Kidney capillary endothelial cell (primary cell): ENCODE measurements at places on chromosomes 5 and 9.

- DNase-seq = peak; percentile 40
These were observed at the start of gene MVB12B for GRCh38 chr9:126326228-126327005. MVB12B (plus strand) TSS chr9:126326829; CDS start chr9:126326930, 101 bp downstream.

- no peak for DNase-seq
These were observed 398.2 kb downstream of the SLCO4C1 start for GRCh38 chr5:101897914-101898313.

- DNase-seq = no peak
These were observed 7.0 kb downstream of the MAMDC4 start for GRCh38 chr9:136858844-136859757.

- no peak for DNase-seq
These were observed 32.7 kb downstream of the SMC5 start for GRCh38 chr9:70291446-70291845.

DNA sequence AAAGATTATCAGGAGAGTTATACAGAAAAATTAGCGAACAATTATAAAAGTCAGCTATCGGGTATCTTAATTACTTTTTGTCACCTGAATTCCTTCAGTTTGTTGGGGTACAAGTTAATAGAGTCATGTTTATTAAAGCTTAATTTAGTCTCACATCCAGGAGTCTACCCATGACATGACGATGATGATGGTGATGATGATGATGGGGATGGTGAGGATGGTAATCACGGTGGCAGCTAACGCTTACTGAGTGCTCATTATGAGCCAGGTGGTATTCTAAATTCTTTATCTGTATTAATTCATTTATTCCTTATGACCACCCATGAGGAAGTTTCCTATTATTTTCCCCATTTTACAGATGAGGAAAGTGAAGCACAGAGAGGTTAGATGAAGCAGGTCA is 208.6 kb upstream of the KIF2A start:
- no peak for DNase-seq

GRCh38 chr5:600886-601541 is 11.1 kb upstream of the CEP72 start:
- DNase-seq = no peak

- no peak for DNase-seq
These were observed 29.9 kb downstream of the LHX3 start for GRCh38 chr9:136174779-136175615.

- no peak for DNase-seq
These were observed 199.9 kb downstream of the AOPEP start for GRCh38 chr9:94926431-94926800.

DNA sequence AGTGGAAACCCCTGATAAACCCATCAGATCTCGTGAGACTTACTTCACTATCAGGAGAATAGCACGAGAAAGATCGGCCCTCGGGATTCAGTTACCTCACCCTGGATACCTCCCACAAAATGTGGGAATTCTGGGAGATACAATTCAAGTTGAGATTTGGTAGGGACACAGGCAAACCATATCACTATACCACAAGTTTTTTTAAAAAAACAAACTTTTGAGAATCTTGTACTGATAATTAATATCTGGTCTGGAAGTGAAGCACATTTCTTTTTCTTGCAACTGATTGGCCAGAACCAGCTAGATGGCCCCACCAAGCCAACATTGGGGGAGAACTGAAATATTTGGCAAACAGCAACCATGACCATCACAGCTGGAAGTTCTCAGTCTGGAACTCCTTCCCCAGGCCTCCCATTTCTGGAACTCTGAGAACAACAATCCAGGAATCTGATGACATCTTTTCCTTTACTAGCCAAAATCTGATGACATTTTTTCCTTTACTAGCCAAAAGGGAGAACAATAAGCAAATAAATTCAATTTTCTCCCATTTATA is 51.8 kb upstream of the CDKN2B start:
- no peak for DNase-seq

DNA sequence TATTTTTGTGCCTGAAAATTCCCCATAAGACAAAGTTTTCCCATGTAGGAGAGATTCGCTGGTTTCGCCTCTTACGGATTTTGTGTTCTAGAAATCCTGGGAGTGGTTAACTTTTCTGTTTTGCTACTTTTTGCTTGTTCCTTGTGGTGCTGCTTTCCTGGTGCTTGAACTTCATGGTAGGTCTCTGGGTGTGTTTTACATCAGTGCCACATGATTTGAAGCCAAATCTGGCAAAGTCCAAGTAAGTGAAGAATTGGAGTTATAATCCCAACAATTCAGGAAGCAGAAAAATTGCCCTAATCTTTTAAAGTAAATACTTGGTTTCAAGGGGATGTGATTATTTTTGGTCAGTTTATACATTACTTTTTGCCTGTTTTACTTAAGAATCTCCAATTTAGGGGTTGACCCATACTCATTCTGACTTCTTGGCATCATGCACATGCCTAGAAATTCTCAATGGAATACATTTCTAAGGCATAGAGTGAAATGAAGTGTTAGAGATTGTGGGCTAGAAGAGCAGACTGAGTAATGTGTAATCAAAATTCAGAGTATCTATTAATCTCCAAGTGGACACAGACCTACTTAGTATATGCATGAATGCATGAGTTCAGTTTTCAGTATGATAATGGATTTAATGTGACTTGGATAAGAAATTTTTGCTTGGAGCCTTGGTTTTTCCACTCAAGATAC is 189.7 kb downstream of the CSNK1G3 start:
- no peak for DNase-seq

DNA sequence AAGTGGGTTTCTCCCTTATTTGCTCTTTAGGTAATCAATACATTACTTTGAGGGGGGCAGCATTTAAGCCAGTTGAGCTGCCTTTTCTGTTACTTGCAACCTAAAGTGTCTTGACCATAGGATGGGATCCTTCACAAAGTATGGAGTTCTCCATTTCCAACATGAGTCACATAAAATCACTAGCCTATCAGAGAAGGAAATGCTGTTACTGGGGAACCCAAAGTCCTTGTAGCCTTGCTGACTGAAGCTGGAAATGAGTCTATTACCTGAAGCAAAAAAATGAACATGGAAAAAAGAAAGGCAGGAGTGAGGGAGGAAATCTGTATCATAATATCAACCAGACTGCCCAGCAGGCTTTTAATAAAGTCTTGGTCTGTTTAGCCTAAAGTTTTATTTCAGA is 42.8 kb upstream of the SLIT3 start:
- no peak for DNase-seq

DNA sequence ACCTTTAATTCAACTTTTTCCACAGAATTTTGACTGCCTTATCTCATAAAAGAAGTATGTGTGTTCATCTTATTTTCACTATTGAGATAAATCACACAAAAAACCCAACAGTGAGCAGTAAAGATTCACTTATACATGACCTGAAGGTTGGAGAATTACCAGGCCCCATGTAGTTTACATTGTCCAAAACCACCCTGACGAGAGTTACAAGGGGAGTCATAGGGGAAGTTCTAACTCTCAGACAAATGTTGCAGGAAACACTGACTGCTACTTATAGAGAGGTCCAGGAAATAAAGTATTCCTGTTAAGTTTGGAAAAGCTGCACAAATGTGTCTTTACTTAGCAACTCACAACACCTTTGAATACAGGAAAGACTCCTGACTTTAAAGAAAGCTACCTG is 14.1 kb downstream of the SPATA9 start:
- DNase-seq = peak; percentile 63

DNA sequence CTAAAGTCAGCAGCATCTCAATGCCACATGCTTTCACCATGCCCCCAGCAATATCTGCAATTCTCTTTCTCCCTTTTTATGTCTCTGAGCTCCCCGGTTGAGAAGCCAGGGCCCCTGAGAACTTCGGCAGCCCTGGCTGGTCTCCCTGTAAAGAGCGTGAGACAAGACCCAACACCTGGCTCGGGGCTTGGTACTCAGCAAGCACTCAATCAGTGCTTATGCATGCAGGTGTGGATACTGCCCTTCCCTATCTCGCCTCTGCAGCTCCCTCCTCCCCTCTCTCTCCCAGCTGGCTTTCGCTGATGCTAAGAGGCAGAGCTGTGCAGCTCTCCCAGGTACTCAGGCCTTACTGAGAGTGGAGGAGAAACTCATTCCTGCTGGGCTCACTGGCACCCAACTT is 41.7 kb upstream of the AKNA start:
- DNase-seq = no peak

DNA sequence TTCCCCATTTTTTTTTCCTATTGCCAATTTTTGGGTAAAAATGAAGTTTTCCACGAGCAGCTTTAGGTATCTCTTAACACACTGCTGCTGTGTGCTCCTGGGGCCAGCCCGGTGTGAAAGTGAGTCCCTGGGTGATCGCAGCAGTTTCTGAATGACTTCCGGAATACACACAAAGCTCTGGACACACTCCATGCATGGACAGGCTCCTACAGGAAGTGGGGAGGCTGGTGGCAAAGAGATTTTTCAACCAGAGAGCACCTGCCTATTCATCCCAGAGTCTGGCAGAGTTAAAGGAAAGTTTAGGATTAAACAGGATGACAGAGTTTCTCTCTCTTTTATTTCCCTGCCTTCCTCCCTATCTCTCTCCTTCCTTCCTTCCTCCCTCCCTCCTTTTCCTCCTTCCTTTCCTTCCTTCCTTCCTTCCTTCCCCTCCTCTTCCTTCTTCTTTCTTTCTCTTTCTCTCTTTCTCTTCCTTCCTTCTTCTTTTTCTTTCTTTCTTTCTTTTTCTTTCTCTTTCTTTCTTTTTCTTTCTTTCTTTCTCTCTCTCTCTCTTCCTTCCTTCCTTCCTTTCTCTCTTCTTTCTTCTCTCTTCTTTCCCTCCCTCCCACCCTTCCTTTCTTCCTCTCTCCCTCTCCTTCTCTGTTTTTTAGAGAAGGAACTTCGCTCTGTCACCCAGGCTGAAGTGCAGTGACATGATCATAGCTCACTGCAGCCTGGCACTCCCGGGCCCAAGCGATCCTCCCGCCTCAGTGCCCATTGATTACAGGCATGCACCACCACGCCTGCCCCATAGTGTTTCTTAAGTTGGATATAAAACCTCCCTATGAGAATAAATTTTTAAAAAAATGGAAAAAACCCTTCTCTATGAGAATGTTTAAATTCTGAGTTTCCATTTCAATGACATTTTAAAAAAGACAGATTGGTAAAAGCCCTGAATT is 38.7 kb upstream of the UBTD2 start:
- peak; percentile 10 for DNase-seq

GRCh38 chr9:28971881-28972280 is 1398.6 kb upstream of the C9orf72 start:
- DNase-seq = no peak

GRCh38 chr9:137434498-137435380 is 6.4 kb downstream of the ENTPD8 start:
- no peak for DNase-seq

GRCh38 chr5:151022511-151023018 is 2.2 kb downstream of the GPX3 start:
- DNase-seq = no peak

GRCh38 chr5:146025114-146025680 is 80.2 kb downstream of the PLAC8L1 start:
- DNase-seq = no peak

DNA sequence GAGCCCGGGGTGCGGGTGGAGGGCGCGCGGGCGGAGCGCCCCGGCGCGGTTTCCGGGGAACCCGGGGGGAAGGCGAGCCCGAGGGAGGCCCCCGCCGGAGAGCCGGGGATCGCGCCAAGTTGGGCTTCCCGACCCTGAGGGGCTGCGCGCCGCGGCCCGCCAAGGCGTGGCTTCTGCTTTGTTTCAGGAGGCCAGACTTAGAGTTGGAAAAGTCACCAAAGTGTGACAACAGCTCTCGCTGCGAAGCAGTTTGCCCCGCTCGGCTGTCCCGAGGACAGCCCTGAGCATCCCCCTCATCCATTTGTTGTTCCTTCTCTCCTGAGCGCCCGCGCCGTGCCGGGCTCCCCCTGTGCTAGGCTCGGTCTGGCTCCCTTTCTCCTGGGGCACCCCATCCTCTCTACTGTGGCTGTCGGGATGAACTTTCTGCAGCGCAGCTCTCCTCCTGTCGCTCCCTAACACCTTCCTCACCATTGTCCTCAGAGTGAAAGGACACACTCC is 410 bp downstream of the GLIPR2 start:
- peak; percentile 10 for DNase-seq

- DNase-seq = no peak
These were observed 116.7 kb downstream of the ADAMTS2 start for GRCh38 chr5:179228341-179229121.

DNA sequence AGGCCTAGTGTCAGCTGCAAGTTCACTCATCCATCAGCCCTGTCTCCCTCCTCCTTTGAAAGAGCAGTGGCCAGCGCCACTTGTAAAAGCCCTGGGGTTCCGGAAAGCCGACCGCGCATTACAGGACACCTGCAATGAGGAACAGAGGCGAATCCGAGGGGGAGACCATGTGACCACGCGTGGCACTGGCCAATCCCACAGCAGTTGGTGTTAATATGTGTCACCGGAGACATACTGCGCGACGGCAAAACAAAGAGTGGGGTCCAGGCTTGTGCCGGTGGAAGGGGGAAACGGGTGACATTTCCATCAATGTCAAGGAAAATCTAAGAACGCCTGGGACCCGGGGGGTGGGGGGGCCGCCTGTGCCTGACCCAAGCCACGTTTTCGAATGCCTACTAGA is 480.8 kb downstream of the SPATA31A7 start:
- no peak for DNase-seq

- no peak for DNase-seq
These were observed 40.9 kb upstream of the DHFR start for GRCh38 chr5:80695666-80696065.

DNA sequence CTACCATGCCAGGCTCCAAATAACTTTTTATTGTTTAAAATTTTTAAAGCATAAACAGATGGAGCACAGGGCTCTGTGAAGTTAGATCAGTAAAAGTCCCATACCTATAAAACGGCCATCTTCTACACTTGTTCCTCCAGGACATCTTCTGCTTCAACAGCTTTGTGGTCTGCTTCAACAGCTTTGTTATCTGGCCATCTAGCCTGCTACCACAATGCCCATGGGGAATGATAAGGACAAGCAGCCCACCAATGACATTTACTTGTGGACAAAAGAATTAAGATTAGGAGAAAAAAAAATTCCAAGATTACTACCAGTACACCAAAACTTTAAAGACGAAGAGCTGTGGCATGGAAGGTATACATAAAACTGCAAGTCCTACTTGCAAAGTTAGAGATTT is 2.2 kb upstream of the VPS13A start:
- DNase-seq = no peak

- no peak for DNase-seq
These were observed 220.1 kb upstream of the MSX2 start for GRCh38 chr5:174504266-174504726.

- no peak for DNase-seq
These were observed 76.0 kb upstream of the IFNE start for GRCh38 chr9:21558079-21558478.

- DNase-seq = no peak
These were observed 3.7 kb downstream of the RECK start for GRCh38 chr9:36040271-36040925.

DNA sequence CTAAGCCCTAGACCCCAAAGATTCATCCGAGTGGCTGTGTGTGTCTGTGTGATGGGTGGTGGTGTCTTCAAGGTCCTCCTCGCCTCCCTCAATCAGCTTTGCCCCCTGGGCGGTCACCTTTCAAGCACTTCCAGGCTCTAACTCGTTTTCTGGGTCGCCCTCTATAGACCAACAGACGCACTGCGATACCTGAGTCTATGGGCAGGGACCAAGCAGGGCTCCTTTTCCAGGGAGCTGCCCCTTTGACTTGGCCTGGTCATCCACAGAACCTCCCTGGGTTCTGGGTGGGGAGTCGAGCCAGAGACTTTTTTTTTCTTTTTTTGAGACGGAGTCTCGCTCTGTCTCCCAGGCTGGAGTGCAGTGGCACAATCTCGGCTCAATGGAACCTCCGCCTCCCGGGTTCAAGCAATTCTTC is 1.1 kb downstream of the SLC27A4 start:
- peak; percentile 65 for DNase-seq
